ENCODE measurements at places on chromosomes 2 and 18. TPM values are rescaled to one million over a fixed set of nuclear protein-coding genes. Genes with fewer than 3 reads are reported as not detected.

- H3K27ac ChIP-seq = peak overlapping the region; percentile 99
- H3K4me3 ChIP-seq = peak overlapping the region; percentile 90
- peaks cover 3% of the 10 kb centered on the region for H3K4me1 ChIP-seq
- peaks cover 19% of the 10 kb centered on the region for H3K36me3 ChIP-seq
- no peaks in the 10 kb centered on the region for H3K27me3 ChIP-seq
- no peak for DNase-seq
These were observed 535 bp downstream of the ATG4B start for GRCh38 chr2:241637795-241638660.

GRCh38 chr2:186569897-186570296 is 20.0 kb upstream of the ITGAV start:
- no peak overlapping the region for H3K4me3 ChIP-seq
- no peak overlapping the region for H3K27ac ChIP-seq
- H3K36me3 ChIP-seq = no peaks in the 10 kb centered on the region
- H3K27me3 ChIP-seq = no peaks in the 10 kb centered on the region
- peaks cover 3% of the 10 kb centered on the region for H3K4me1 ChIP-seq

DNA sequence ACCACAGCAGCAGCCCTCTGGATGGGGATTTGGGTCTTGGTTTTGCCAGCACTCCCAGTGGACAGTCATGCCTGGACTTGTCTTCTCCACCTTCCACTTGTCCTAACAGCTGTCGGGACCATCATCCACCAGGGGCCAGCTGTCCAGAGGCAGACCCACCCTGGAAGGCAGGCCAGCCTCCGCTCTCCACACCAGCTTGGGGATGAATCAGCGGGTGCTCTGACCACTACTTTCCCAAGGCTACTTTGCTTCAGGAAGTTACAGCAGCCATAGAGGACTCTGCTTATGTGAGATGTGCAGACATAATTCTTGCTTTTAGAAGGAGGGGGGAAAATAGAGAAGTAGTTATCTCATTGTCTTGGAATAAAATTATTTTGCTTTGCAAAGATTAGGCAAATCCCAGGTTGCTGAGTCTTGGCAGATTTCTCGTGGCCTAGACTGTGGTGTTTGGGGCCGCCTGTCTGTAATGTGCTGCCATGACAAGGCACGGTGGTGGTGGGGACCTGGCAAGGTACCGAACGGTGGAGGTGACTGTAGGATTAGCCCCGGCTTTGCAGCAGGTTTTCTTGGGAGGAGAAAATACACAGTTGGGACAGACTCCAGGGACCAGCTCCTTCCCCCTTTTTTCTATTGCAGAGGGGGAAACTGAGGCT is 148.7 kb downstream of the AGAP1 start:
- peaks cover 54% of the 10 kb centered on the region for H3K4me1 ChIP-seq
- H3K4me3 ChIP-seq = no peak overlapping the region
- H3K27me3 ChIP-seq = no peaks in the 10 kb centered on the region
- H3K27ac ChIP-seq = peak overlapping the region; percentile 10

DNA sequence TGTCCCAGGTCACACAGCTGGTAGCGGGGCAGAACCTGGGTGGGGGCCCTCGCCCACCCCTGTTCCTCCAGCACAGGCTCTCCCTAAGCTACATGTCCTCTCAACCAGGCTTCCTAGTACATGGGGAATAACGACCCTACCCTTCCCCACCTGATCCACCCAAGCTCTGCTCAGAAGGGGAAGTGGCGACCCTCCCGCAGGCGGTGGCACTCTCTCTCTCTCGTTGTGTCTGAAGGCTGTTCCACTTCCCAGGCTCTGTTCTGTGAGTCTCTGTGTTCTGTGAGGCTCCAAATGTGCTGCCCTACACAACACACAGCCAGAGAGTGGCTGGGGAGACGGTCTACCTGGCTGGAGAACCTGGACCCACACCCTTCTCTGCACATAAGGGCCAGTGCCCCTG is 135.8 kb downstream of the COPS8 start:
- no peaks in the 10 kb centered on the region for H3K27me3 ChIP-seq
- peaks cover 12% of the 10 kb centered on the region for H3K4me1 ChIP-seq
- H3K36me3 ChIP-seq = no peaks in the 10 kb centered on the region
- DNase-seq = no peak

DNA sequence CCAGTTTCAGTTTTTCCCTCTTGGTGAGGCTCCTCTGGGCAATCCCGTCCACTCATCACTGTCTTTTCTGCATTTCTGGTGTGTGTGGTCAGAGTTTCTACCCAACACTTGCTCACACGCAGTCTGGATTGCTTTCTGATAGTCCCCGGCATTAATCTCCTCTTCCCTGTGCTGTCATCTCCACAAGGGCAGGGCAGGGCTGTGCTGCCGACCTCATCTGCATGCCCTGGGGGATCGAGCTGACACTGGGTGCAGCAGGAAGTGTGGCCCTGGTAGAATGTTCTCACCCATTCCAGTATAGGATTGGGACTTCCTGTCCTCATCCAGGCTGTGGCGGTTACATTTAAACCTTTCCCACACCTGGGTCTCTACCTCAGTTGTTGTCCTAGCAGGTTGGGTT is 80.0 kb upstream of the FAM136A start:
- no peaks in the 10 kb centered on the region for H3K36me3 ChIP-seq
- H3K4me3 ChIP-seq = no peak overlapping the region
- H3K27me3 ChIP-seq = no peaks in the 10 kb centered on the region
- peak; percentile 32 for DNase-seq
- H3K4me1 ChIP-seq = no peaks in the 10 kb centered on the region

The ANKRD30B gene
- not detected for polyA plus RNA-seq

The LAMA3 gene
- 3.5 TPM for polyA plus RNA-seq

The HOXD12 gene
- not detected for polyA plus RNA-seq

Data from SK-N-SH (cell line).